SK-MEL-5 (cell line): ENCODE measurements at places on chromosomes 4 and X.

DNA sequence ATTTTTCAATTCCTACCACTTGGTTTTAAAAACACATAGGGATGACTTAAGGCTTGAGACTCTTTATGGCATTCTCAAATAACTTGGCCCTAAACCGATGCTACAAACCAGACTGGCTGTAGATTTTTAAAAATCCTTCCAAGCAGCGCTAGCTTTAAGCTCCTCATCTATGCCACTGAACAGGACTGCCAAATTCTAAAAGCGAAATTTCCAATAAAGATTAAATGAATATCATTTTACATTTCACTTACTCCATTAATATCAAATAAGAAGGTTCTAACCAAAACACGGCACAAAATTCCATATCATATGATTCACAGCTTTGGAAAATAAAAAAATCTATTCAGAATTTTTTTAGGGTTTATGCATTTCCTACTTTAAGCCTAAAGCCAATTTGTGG lies 134.2 kb downstream of the FANCB start:
- no peak for DNase-seq

DNA sequence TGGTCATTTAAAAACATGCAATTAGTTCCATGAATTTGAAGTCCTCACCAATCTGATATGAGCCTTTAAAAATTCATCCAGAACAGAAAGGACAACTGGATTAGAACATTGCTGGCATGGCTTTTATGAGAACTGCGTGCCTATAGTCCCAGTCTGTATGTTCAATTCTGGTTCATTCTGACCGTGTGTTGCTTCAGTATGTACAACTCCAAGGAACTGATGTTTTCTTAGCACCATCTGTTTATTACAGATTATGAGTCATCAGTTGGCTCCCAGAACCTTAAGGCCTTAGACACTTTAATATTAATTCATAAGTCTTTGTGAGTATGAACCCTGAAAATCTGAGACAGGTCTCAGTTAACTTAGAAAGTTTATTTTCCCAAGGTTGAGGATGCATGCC lies 115.0 kb downstream of the CEP44 start:
- DNase-seq: no peak

DNA sequence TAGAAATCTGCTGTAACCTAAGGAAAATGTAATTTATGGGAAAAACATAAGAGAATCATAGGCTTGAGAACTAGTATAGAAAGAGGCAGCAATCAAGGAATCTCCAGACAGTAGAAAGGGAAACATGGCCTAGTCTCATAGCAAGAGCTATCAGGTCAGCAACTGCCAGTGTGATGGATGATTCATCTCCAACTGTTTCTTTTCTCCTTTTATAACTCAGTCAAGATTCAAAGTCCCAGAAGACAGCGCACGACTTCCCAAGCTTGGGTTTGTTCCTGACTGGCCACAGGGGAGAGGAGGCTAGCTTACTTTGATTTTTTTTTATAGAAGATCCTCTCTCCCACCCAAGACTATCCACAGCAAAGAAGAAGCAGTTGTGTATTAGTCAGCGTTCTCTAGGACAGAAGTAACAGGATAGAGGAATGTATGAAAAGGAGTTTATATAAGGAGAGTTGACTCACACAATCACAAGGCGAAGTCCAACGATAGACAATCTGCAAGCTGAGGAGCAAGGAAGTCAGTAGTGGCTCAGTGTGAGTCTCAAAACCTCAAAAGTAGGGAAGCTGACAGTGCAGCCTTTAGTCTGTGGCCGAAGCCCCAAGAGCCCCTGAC lies 181.5 kb downstream of the GC start:
- no peak for DNase-seq

DNA sequence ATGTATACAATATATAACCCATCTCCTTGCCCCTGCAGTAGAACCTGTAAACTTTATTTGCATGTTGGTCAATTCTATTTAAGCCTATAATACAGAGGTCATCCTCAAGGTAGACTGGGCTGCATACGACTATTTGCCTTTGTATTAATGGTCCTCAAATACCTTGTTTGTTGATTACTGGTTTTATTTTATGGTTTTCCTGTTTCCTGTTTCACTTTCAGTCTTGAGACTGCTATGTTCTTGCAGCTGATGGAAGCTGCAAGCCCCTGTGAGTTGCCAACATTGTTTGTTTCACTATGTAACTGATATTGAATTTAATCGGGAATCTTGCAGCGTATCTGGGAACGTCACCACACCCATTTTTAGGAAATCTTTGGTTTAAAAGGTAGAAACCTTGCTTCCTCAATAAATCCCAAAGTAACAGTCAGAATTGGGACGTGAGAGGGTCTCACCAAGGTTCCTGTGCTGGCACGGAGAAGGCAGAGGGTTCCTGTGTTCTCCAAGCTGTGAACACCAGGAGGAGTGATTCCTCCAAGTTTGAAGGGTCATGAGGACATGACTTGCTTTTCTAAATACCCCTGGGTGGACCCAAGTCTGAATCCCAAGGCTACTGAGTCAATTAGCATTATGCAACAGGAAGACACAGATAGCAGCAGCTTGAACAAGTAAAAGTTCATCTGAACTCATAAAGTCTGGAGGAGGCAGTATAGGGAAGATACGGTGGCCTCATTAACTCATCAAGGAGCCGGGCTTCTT lies 110.6 kb upstream of the PNPLA4 start:
- no peak for DNase-seq

- no peak for DNase-seq
Measured at GRCh38 chrX:49773993-49774392, 55.1 kb upstream of the PAGE4 start.

DNA sequence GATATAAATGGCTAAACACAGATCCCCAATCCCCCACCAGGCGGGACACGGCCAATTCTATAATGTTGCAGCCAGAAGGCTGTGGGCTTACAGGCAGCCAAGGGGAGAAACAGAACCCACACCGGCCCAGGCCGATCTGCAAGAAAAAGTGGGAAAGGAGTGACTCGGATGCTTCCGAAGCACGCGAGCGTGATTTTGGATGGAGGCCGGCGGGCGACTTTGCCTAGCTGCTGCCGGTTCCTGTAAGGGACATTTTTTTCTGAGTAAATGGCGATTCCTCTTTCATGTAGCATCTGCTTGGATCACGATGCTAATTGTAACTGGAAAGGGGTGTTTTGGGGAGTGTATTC lies 470.2 kb downstream of the PCDH19 start:
- DNase-seq: no peak

GRCh38 chr4:98394134-98394533 lies 132.9 kb downstream of the RAP1GDS1 start:
- no peak for DNase-seq

DNA sequence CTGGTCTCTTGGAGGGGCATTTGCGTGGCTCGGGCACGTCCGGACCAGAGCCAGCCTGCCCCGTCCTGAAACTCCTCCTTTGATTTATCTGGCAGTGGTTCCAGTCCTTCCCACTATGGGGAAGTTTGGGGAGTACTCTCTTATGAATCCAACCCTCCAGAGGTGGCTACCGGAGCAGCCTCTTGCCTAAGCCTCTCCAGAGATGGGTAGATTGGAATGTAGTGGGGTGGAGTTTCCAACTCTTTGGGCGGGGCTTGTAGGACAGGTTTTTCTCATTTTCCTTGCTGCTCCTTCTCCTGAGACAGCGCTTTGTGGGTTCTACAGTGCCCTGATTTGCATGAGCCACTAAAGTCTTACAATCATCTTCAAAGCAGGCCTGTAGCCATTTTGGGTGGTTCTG lies 60.1 kb upstream of the XAGE1B start:
- no peak for DNase-seq

- peak; percentile 25 for DNase-seq
Measured at GRCh38 chrX:37331546-37331945, 17.6 kb upstream of the PRRG1 start.

DNA sequence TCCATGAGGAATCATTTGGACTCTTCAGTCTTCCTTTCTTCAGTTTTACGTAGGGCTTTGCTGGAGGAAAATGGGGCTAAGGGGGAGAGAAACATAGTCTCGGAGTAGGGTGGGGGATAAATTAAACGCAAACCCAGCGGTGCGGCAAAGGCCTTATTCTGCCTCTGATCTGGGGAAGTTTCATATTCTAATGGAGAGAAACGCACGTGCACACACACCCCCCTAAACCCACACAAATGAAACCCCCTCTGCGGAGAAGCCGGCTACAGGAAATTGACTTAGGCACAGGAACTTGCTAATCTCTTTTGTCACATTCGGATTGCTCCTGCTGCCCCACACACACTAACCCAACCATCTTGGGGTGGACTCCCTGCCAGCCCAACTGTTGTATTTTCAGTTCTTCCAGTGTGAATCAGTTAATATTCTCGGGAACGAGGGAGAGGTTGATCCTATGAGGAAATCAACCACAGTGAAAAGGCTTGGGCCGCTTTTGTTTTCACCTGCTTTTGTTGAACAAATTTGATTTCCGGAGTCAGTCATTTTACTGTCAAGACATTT lies at the start of gene RHOH:
TSS of gene RHOH (plus strand) at position 308 of the 558 bp plus-strand sequence. CDS start 46,356 bp downstream, outside the sequence.
- DNase-seq: no peak

DNA sequence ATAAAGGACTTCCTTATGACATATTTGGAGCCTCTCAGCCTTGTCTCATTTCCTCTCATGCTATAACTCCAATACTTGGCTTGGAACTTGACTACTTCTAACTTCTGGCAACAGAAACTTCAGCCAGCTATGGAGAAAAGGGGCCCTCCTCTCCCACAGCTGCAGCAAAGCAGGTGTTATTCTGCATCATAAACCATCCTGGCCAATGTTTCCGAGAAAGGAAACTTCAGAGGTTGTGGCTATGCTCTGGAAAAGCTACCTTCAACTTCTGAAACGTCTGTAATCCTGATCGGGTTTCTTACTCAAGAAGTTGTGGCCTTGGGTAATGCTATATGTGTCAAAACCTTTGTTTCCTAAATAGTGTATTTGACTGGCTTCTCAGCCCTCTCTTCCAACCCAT lies 109.5 kb upstream of the CDX4 start:
- DNase-seq: no peak
